Caudate nucleus (tissue), 63 donors: ENCODE measurements at places on chromosomes 13 and 19.

- DNase-seq, result no peak
Observed at GRCh38 chr19:5072115-5072514, 103.2 kb downstream of the KDM4B start.

GRCh38 chr19:4581666-4582553, 22.4 kb upstream of the SEMA6B start:
- peak; percentile 49 for DNase-seq

GRCh38 chr19:40365613-40366401, 17.3 kb downstream of the PLD3 start:
- peak; percentile 85 for DNase-seq

GRCh38 chr19:11887611-11888531, at the start of gene ZNF69:
TSS of gene ZNF69 (plus strand) at chr19:11887782. CDS start at chr19:11887924, 142 bp downstream.
- DNase-seq, result peak; percentile 10

- DNase-seq, result no peak
Observed at GRCh38 chr19:40084948-40085347, 5.8 kb downstream of the ZNF780A start.

DNA sequence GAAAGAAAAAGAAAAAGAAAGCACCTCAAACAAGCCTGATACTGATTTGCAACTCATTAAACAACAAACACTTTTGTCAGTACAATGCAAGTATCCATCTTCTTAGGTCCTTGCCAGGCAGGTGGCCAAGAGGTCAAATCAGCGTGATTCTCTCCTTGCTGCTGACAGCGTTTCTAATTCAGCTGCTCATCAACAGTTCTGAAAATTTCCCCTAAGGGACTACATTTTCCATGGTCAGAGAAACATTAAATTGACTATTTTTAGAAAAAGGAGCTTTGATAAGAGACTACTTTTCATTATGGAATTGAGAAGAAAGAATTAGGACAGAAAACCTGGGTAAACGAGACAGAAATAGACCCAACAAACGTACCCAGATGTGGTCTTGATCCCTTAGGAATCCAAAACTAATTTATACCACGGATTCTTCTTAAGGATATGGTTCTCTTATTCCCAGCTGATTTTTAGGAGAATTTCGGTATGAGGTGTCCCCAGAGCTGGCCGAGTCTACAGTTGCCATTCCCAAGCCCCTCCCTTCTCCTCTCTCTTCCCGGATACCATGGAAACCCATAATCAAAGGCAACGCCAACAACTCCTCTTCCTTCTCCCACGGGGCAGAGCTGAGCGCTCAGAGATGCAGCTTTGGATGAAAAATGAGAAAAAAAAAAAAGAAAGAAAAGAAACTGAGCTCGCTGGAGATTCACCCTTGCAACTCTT, 29.5 kb upstream of the CEBPG start:
- peak; percentile 26 for DNase-seq

GRCh38 chr19:10379880-10380312, 476 bp downstream of the TYK2 start:
- no peak for DNase-seq

- DNase-seq, result no peak
Observed at GRCh38 chr13:44272692-44273091, 100.9 kb upstream of the SERP2 start.

DNA sequence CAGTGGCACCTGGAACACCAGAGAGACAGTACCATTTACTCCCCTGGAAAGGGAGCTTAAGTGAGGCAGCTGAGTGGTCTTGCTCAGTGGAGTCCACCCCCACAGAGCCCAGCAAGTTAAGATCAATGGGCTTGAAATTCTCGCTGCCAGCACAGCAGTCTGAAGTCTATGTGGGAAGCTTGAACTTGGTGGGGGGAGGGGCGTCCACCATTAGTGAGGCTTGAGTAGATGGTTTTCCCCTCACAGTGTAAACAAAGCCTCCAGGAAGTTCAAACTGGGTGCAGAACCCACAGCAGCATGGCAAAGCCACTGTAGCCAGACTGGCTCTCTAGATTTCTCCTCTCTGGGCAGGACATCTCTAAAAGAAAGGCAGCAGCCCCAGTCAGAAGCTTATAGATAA, 30.3 kb upstream of the CEACAM4 start:
- DNase-seq, result no peak

GRCh38 chr19:3142781-3143337, 7.0 kb downstream of the GNA15 start:
- DNase-seq, result no peak

- no peak for DNase-seq
Observed at GRCh38 chr13:80529734-80530133, 188.8 kb upstream of the SPRY2 start.

DNA sequence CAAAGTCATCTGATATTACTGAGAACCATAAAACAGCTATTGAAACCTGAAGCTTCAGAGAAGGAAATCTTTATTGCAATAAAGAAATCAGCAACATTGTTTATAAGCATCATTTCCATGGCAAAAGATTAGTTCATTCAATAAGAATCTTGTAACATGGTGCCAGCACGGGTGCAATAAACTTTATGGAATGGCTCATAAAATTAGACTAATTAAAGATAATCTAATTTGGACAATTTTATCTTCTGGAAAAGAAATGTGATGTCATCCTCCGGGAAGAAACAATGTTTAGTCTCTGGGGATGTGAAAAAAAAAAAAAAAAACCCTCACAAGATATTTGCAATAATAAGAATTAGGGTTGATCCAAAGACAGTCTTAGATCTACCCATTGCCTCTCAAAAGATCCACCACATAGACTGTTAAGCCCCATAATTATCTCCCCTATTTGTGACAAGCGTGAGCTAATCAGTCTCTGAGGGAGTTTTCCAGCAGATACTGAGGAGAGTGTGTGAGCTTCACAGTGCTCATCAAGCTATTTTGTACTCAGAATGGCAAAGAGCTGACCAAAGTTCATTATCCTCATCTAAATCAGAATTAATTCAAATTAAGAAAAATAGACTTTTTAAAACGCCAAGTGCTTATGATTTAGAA, 297.0 kb upstream of the EDNRB start:
- no peak for DNase-seq
